ENCODE measurements at places on chromosomes 11 and 22. TPM values are rescaled to one million over a fixed set of nuclear protein-coding genes. Genes with fewer than 3 reads are reported as not detected.

Gene PRR33
- total RNA-seq, result 0.09 TPM

DNA sequence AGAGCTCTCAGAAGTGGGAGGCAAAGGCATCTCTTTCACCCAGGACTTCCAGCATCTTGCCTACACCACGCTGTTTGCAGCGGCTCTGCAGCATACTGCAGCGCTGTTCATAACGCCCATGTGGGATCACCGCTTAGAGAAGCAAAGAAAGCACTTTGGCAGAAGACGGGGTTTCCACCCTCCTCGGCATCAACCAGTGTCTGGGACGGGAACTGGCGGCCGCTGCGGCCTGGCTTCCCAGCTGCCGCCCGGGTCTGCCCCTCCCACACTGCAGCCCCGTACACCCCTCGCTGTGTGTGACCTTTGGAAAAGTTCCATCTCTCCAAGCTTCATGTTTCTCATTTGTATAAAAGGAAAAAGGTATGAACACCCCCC, 545 bp upstream of the TIRAP start:
- DNase-seq, result peak; percentile 61

GRCh38 chr11:86301742-86302091, 323 bp upstream of the HIKESHI start:
- no peak for DNase-seq

Gene RAB3IL1
- total RNA-seq, result not detected

Gene PYGM
- 1.5 TPM for total RNA-seq

DNA sequence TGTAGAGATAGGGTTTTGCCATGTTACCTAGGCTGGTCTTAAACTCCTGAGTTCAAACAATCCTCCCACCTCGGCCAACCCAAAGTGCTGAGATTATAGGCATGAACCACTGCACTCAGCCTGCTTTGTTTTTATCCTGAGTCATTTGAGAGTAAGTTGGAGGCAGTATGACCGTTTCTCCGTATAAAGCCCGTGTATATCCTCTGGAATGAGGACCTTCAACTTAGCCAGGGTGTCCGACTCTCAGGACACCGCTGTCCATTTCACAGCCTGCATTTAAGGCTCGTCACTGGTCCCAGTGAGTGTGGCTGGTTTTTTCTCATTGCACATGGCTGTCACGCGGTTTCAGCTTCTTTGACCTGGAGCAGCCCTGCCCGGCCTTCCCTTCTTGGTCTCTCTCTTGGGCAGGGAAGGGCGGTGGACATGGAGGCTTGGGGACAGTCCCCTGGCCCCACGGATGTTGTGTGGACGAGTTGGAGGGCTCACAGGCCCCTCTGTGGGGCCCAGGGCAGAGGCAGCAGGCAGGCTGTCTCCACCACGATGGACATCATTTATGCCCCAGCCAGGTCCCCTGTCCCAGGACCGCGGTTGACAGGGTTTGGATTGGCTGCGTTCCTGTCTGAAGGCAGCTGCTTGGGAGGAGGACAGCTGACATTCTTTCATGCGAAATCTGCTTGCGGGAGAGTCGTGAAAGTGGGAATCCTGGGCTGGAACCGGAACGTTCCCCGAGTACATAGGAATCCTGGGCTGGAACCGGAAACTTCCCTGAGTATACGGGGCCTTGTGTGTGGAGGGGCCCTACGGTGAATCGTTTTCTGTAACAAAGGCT, 93.3 kb downstream of the KCNQ1 start:
- DNase-seq, result no peak

DNA sequence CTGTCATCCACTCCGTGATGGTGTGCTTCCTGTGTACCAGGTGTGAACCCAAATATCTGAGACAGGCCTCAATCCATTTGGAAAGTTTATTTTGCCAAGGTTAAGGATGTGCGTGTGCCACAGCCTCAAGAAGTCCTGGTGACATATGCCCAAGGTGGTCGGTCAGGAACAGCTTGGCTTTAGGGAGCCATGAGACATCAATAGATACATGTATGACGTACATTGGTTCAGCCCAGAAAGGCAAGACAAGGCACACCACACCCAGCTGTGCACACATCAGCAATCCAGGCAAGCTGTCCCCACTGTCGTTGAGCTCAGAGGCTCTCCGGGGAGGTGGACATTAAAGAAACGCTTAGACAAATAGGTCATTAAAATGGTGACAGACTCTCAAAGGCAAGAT, 56.8 kb upstream of the SHANK2 start:
- no peak for DNase-seq

Gene MIEF1
- 44.9 TPM for total RNA-seq

Gene APOA4
- not detected for total RNA-seq

DNA sequence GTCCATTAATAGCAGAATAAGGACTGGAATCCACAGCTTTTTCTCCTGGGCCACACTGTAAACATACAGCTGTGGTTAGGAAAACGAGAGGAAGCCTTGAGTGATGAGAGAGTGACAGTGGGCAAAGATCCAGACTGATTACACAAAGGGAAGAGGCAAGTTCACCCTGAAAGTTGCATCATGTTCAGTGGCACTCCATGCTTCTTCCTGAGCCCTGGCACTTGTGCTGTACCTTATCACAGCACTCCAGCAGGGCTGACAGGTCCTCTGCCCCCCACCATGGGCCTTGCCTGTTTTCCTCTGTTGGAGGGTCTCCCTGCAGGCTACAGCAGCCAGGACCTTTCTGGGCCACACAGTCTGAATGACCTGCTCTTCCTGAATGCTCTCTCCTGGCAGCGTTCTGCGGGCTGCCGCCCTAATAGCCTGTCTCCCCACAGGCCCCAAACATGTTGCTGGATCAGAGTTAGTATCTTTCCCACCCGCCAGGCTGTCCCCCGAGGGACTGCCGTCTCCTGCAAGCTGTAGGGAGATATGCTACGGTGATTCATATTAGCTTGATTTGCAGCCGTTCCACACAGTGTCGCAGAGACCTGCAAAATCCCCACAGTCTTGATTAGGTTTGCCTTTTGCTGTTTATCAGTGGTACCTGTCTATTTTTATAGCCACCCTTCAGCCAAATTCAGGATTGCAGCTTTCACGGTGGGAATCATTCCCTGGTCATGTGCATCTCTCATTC, 60.2 kb downstream of the NTM start:
- no peak for DNase-seq

- DNase-seq, result peak; percentile 72
Measured at GRCh38 chr11:61516675-61517572, 8.4 kb downstream of the LRRC10B start.

DNA sequence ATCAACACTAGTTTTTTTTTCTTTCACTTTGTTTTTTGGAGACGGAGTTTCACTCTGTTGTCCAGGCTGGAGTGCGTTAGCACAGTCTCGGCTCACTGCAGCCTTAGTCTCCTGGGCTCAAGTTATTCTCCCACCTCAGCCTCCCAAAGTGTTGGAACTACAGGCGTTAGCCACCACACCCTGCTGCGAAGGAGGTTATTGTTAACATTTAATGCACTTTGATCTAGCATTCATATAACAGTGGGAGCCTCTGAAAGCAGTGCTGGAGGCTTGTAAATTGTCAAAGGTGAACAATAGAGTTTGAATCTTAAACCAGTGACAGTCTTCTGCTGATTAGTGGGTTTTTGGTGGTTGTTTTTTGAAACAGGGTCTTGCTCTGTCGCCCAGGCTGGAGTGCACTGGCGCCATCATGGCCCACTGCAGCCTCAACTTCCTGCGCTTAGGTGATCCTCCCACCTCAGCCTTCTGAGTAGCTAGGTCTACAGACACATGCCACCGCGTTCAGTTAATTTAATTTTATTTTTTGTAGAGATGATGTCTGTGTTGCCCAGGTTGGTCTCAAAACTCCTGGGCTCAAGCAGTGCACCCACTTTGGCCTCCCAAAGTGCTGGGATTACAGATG, 96.9 kb upstream of the HORMAD2 start:
- no peak for DNase-seq

Gene FXYD2
- 0.91 TPM for total RNA-seq

- DNase-seq, result no peak
Measured at GRCh38 chr11:826836-827145, 928 bp upstream of the CRACR2B start.

GRCh38 chr11:78420255-78420764, 2.7 kb upstream of the GAB2 start:
- DNase-seq, result peak; percentile 72

Gene NLRP10
- not detected for total RNA-seq

All from activated CD4-positive, alpha-beta T cell treated with anti-CD3 and anti-CD28 coated beads for 36 hours (primary cell).